Epithelial cell of proximal tubule (primary cell): ENCODE measurements at places on chromosomes 7 and 10. TPM values are rescaled to one million over a fixed set of nuclear protein-coding genes. Genes with fewer than 3 reads are reported as not detected.

GRCh38 chr10:98303569-98303968 lies 35.6 kb upstream of the LOXL4 start:
- DNase-seq = no peak

DNA sequence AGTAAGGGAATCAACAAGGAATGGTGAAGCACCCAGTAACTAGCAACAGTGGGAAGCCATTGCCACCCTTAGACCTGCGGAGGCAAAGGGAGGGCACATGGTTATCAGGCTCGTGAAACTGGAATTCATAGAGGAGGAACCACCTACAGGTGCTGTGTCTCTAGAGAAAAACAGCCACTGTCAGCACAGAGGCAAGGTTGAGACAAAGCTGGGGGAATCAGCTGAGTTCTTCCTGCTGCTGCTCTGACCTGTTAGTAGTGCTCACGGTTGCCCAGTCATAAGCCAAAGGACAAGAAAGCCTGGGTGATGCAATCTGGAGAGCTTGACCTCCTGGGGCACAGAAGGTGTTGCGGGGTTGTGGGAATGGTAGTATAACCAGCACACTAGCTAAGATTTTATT lies 110.1 kb downstream of the TPST1 start:
- no peak for DNase-seq

GRCh38 chr7:110205899-110206298 lies 885.0 kb upstream of the LRRN3 start:
- no peak for DNase-seq

DNA sequence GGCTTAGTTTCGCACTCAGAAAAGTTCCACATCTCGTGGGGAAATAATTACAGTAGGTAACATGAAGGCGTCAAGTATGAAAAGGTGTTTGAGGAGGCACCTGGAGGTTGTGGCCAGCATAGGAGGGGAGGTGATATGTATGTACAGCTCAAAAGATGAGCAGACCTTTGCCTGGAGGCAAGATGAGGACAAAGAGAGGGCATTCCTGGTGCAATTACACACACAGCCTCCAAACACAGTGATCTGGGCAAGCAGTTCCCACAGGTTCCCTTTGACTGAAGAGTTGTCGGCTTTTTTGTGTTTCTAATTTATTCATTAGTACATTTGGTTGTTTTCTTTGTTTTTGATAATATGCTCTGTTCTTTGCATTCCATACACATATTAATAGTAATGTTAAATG lies 46.9 kb downstream of the CDK14 start:
- DNase-seq = no peak

- DNase-seq = no peak
Measured at GRCh38 chr10:109474812-109475211, 448.5 kb downstream of the XPNPEP1 start.

DNA sequence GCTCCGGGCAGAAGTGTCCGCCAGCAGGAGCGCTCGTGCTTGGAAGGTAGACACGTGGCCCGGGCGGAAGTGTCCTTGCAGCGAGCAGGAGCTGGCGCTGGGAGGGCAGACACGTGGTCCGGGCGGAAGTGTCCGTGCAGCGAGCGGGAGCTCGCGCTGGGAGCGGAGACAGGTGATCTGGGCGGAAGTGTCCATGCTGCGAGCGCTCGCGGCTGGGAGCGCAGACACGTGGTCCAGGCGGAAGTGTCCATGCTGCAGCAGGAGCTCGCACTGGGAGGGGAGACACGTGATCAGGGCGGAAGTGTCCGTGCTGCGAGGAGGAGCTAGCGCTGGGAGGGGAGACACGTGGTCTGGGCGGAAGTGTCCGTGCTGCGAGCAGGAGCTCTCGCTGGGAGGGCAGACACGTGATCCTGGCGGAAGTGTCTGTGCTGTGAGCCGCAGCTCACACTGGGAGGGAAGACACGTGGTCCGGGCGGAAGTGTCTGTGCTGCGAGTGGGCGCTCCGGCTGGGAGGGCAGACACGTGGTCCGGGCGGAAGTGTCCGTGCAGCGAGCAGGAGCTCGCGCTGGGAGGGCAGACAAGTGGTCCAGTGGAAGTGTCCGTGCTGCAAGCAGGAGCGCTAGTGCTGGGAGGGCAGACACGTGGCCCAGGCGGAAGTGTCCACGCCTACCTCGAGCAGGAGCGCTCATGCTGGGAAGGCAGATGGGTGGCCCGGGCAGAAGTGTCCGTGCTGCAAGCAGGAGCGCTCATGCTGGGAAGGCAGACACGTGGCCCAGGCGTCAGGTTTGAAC lies 41.1 kb upstream of the PRKAR1B start:
- peak; percentile 96 for DNase-seq

GRCh38 chr7:90593205-90593604 lies 2.9 kb upstream of the CDK14 start:
- no peak for DNase-seq

GRCh38 chr7:7257899-7258692 lies 75.8 kb downstream of the C1GALT1 start:
- peak; percentile 75 for DNase-seq

- no peak for DNase-seq
Measured at GRCh38 chr7:175955-176354, 16.4 kb upstream of the FAM20C start.

UPK3B gene
- total RNA-seq = not detected in 2 replicates

PSMA2 gene
- total RNA-seq = 135 and 162 TPM in 2 replicates

TRPV6 gene
- 0.06 and 0.29 TPM in 2 replicates for total RNA-seq
